ENCODE measurements at places on chromosomes 11 and 22. TPM values are rescaled to one million over a fixed set of nuclear protein-coding genes. Genes with fewer than 3 reads are reported as not detected.

GRCh38 chr11:1073851-1074243 lies 827 bp upstream of the MUC2 start:
- no peak for DNase-seq

DNA sequence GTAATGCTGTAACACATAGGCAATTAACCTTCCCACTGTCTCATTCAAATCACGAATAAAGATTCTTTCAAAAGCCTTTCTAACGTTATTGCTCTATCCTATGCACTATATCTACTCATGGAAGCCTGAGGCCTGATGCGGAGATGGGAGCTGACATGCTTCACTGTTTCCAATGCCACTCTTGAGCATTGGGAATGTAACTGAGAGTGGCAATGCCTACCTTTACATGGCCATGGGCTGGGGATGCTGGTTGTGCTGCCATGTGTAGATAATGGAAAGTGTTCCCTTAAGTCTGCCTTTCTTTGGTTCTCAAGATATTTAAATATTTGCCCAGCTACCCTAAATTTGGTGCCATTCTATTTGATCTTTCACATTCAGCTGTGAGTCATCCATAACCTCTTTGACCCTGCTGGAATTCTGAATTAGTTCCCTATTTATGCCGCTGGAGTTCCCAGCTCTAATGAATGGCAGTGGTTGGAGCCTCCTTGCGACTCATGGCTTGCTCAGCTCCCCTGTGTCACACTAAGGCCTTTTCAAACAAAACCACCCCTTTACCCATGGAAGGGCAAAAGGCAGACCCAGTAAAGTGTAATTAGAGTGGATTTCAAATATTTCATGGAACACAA lies 21.4 kb upstream of the DKK3 start:
- DNase-seq = no peak

DNA sequence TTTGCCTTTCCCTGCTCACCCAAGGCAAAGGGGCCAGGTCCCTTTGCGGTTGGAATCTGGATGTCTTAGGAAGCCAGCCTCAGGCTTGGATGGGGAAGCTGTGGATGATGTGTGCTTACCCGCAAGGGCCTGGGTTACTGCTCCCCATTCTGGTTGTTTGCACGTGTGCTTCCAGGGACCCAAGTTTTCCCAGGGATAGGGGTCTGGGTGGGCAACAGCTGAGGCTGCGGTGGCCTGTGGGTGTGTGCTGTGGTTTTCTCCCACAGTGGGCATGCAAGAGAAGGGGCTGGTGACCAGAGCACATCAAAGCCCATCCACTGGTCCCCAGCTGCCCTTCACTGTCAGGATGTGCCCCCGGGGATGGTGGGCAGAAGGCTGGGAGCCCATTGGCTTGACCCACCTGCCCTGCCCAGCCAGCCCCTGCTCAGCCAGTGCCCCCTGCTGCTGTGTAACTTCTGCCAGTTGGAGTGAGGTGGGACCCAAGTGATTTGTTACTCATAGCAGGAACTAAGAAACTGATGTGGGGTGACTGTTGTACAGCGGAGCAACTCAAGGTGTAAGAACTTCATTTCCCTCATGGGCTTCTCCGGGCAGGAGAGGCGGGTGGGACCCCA lies 3.3 kb downstream of the CAPN5 start:
- DNase-seq = no peak

The WBP2NL gene
- 0.19 TPM for total RNA-seq

GRCh38 chr22:20040327-20041200 lies 19.7 kb downstream of the TANGO2 start:
- no peak for DNase-seq

The POU2AF3 gene
- total RNA-seq = not detected

The KCNJ5 gene
- not detected for total RNA-seq

DNA sequence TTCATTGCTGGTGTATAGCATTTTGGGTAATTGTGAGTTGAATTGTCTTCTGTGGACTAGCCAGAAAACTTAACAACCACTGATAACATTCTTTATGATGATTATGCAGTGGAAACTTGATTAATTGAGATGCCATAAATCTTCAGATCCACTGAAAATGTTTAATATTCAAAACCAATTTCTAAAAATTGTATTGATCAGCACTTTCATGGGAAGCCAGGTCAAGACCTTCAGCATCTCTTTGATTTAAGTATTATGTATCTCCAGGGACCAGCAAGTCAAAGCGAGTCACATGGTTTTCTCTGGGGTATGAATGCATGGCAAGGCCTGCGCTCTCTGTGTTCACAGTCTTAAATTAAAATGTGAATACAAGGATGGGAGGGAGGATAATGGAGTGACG lies 596.9 kb downstream of the OPCML start:
- no peak for DNase-seq

The OR4A16 gene
- total RNA-seq = not detected

- DNase-seq = no peak
Measured at GRCh38 chr22:46876357-46876934, 114.0 kb downstream of the TBC1D22A start.

DNA sequence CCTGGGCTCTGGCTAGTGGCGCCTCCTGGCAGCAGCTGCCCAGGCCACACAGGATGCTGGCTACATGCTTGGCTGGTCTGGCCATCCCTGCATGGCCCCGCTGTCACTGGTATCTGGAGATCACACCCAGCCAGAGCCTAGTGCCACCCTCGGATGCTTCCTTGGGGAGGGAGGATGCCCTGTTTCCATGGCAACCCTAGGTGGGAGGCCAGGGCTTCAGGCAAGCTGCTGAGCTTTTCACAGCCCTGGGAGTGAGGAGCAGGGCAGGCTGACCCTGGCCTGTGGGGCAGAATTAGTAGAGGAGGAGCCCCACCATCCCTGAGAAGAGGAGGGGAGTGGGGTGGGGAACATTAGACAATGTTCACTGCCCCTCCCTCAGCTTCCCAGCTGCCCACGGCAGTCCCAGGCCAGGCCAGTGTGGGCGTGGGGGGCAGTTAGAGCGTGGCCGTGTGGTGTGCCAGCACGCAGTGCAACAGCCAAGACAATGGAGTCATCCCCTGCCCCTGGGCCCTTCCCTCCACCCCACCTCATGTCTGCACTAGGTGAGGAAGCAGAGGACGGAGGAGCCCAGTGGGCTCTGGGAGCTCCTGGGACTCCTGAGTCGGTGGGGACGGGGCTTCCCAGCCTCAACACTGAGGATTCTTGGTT lies 50.4 kb downstream of the PARVB start:
- DNase-seq = no peak

- no peak for DNase-seq
Measured at GRCh38 chr11:4983841-4984240, 10.8 kb upstream of the OR51L1 start.

The CST6 gene
- not detected for total RNA-seq

DNA sequence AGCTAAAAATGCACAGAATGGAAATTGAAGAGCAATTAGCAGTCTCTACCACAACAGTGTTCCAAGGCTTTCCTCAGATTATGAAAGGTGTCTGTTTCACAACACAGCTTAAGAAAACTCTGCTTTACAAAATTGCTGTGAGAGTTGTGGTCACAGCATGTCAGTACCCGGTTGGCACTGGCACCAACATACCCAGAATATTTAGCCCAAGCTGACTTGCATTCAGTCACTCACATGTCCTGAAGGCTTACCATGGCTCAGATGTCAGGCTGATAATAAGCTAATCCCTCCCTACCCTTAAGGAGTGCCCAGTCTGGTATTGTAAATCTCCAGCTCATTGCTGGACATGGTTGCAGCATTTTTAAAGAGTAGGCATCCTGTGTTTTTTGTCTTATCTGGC lies 14.9 kb downstream of the NCR3LG1 start:
- DNase-seq = no peak

DNA sequence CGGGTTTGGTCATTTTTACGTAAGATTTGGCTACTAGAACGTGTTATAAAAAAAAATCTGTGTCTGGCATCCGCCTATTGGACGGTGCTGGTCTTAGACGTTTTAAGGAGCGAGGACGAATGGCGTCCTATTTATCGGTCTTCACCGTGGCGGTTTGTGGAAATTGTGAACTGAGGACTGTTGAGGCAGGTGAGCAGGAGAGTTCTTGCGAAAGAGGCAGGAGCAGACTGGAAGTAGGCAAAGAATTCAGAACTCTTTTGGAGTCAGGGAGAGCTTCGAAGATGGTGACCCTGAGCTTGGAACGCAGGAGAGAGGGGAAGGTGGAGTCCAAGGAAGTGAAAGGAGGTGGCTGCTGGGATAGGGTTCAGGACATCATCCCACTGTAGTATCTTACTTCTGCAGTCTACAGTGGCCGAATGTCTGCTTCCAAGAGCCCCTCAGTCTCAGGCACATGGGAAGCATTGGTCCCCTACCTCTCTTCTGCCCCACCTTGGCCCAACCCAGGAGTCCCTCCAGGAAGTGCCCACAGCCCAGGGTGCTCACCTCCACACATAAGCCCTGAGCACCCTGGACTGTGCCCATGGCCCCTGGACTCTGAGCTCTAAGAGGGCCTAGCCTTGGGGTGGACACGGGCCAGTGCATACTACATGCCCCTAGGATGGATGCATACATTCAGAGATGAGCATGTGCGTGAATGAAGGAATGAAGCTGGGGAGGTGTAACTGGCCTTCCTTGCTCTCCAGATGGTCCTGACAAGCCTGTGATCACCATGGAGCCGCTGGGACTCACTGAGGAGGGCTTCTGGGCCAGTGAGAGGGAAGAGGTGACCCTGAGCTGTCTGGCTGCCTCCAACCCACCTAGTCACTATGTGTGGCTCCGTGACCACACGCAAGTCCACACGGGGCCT lies 3.7 kb downstream of the VSIG10L2 start:
- no peak for DNase-seq

DNA sequence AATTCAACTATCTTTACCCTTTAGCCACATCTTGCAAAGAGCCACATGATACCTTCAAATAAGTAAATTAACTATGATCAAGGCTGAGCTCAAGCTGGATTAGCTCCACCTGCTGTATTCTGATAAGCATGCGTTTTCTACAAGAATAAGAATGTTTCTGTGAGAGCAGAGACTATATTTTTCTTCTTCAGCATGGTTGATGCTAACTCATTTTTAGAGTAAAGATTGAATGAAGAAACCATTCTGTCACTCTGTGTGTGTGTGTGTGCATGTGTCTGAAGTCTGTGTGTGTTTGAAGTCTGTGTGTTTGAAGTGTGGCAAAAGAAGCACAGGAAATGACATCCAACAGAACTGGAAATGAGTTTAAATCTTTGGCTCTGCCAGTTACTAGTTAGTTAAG lies 12.0 kb upstream of the LAYN start:
- DNase-seq = peak; percentile 85

The OR2AG1 gene
- total RNA-seq = not detected

- DNase-seq = no peak
Measured at GRCh38 chr11:69037544-69037943, 11.2 kb upstream of the TPCN2 start.

- no peak for DNase-seq
Measured at GRCh38 chr11:15228331-15228849, 113.7 kb downstream of the INSC start.

The BLID gene
- total RNA-seq = not detected

DNA sequence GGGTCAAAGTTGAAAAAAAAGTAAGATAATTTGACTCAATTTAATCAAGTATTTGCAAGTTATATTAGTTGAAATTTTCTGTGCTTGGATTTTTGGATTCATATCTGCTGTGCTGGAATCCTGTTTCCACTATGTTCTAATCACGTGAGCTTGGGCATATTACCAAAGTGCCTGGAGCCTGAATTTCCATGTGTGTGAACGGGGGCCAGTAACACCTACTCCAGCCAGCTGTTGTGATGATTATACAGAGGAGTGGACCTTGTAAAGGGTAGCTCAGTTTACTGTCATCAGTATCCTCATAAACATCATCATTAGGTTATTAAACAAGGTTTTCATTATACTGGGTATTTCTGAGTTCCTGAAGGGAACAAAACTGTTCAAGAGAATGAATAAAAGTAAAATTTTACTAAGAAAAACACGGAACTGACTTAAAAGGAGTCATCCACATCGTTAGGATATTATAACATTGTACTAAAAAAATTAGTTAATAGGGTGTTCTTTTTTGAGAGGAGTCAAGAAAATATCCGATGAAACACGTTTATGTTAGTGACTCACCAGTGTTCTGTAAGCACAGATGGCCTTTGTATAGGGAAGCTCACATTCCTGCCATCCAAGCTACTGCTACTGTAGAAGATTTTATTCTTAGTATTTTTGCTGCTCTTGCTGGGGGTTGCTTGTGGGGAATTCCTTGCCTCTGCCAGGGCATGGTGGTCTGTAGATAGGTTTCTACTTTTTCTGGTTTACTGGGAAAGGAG lies 144.1 kb downstream of the ARHGAP42 start:
- no peak for DNase-seq

DNA sequence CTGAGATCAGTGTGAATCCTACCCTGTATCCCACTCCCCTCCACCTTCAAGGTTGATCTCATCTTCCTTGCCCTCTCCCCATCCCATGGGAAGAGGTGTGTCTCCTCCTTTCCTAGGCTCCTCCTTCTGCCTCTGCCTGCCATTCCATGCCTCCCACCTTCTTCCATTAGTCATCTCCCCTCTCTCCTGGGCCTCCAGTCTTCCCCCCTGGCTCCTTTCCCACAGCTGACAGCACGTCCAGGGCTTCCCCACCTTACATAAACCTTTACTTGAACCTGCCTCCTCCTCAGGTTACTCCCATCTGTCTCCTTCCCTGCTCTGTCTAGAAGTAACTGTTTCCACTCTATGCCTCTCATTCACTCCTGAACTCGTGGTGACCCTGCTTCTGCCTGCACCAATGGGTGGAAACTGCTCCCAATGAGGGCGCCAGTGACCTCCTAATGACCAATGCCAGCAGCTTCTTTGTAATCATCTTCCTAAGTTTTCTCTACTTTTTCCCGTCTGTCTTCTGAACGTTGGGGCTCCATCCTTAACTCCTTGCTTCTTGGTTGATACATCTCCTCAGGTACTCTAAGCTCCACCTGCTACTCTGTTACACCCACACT lies 266.9 kb upstream of the NARS2 start:
- DNase-seq = no peak

The OLFML1 gene
- total RNA-seq = not detected

The MYOD1 gene
- not detected for total RNA-seq

The OR52I1 gene
- total RNA-seq = not detected

DNA sequence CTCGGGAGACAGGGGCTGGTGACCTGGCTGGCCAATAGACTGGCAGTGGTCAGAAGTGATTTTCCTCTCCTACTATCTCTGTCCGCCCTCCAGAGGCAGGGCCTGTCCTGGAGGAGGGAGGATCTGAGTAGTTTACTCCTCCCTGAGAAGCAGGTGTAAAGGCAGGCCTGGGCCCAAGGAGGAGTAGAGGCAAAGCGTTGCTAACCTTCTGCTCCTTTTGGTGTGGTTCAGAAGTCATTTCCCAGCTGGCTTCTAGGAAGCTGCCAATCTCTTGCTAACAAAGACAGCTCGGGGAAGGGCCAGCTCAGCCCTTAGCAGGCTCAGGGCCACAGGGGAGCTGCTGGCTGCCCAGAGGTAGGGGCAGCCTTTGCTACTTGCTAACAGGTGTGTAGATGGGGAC lies 151.1 kb upstream of the NECTIN1 start:
- DNase-seq = no peak

DNA sequence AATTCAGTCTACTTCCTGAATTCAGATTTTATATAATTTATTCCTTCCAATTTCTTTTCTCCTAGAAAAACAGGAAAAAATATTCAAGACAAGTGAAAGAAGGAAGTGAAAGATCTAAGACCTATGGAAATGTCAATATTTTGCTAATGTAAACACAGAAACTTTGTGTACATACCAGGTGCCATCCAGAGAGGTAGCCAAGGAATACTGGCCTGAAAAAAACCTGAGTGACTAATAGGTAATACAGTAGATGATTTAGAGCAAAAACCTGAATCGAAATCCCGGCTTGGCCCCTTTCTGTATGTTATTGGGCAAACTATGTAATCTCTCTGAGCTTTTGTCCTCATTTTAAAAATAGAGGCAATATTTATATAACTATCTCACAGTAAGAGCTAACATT lies 59.2 kb upstream of the FSHB start:
- DNase-seq = no peak

The ZNF70 gene
- total RNA-seq = 8.5 TPM

Data from Karpas-422 (cell line).